Stimulated activated CD4-positive, alpha-beta T cell treated with anti-CD3 and anti-CD28 coated beads, Interleukin-4, amount 100 ng/mL, for 1 hour (primary cell): ENCODE measurements at places on chromosomes 7 and 10.

DNA sequence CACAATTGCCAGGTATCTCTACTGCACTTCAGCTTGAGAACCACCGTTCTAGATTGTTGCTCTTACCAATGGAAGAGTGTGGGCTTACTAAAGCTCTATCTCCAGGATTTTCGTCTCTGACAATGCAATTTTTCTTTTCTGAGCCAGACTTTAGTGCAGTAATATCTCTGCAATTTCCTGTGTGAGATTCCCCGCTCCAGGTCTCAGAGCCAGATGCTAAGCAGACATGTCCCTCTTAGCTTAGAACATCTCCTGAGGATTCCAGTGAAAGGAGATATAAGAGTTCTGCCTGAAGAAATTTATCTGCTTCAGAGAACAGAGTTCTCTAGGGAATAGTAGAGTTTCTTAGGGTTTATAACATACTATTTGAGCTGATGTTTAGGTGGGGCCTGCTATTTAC lies 82.0 kb downstream of the SND1 start:
- DNase-seq = no peak

- no peak for DNase-seq
Measured at GRCh38 chr7:14938181-14938580, 35.6 kb upstream of the DGKB start.

DNA sequence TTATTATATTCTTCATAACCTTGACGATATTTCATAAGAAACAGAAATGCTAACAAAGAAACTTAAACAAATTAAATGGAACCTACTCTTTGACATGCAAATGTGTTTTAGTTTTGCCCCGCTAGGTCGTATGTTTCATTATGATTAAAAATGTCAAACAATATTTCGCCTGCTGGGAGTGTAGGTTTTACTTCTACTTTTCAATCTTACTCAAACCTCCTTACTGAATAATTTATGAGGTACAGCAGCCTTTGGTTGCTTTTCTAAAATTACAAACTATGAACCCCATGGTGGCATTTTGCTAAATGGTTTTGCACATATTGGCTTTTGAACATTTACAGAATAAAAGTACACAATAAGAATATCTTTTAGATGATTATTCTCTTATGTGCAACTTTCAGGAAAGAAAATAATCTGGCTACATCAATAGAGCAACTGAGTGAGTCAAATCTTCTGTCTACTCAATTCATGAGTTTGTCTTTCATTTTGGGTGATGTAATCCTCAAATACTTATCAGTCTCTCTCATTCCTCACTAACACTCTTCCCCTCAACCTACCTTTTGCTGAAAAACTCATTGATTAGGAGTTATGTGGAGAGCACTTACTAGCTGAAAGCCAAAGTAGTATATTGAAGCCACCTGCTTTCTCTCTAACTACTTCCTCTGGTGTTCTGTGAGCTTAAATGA lies 1226.4 kb downstream of the XPNPEP1 start:
- DNase-seq = no peak

DNA sequence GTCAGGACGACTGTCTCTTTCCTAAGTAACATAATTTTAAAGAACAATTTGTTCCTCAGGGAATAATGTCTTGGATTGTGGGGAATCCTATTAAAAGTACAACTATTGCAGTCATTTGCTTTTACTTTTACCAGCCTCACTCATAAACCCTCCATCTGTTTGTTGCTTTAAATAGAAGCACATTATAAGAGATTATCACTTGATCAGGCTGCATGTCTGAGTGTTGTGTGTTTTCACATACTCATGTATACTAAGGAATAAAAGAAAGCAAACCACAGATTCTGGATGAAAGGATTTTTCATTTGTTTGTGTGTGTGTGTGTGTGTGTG lies 1077.8 kb downstream of the KCNMA1 start:
- no peak for DNase-seq

GRCh38 chr10:17737027-17737965 lies 14.7 kb upstream of the TMEM236 start:
- no peak for DNase-seq

DNA sequence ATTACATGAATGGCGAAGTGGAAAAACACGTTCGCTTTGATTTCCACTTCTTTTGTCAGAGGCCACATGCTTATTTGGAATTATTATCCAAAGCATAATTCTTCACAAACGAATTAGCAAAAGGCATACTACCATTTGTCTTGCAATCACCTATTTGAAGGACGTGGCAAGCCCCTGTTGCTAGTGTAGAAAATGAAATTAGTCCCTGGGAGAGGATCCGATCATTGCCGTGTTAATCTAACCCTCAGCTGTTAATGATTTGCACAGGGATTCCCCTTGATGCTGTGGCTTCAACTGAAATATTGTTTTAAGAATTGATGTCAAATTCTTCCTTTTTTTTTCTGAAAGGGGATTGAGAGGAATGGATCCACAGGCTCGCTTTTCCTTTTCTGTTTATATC lies 4.6 kb downstream of the AGMO start:
- no peak for DNase-seq

DNA sequence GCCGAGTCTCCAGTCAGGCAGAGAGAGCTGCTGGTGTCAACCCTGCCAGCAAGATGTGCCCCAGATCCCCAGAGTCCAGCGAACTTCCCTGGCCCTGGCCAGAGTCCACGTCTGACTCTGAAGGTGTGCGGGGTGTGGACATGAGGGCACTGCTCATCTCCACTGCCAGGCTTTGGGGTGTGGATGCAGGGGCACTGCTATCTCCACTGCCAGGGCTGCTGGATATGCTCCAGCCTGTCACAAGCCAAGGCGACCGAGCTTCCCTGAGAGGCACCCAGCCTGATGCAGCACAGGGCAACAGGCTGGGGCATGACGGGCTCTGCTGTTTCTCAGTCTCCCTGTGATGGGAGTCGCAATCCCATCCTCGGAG lies 596.8 kb downstream of the PTPRN2 start:
- DNase-seq = no peak

- DNase-seq = no peak
Measured at GRCh38 chr10:118585234-118585633, 10.2 kb downstream of the PRLHR start.

- DNase-seq = no peak
Measured at GRCh38 chr7:22867003-22867402, 44.4 kb upstream of the TOMM7 start.

- DNase-seq = no peak
Measured at GRCh38 chr10:48681740-48682139, 2.9 kb upstream of the WDFY4 start.

- no peak for DNase-seq
Measured at GRCh38 chr10:5538892-5539651, 14.3 kb downstream of the CALML3 start.

DNA sequence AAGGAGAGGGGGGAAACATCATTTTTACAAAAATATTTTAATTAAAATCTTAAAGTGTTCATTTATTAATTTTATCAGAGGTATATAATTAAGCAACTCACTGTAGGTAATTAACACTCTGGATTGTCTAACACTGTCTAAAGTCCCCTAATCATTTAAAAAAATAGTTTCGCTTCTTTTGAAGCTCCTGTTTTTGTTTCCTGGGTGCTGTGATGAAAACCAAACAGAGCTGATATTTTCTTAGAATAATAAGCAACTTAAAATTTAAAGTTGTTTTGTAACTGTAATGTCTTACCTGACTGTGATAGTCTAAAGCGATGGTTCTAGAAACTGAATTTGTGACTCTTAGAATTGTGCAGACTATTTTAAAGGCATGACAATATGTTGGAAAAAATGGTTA lies 961.0 kb downstream of the GATA3 start:
- DNase-seq = no peak

DNA sequence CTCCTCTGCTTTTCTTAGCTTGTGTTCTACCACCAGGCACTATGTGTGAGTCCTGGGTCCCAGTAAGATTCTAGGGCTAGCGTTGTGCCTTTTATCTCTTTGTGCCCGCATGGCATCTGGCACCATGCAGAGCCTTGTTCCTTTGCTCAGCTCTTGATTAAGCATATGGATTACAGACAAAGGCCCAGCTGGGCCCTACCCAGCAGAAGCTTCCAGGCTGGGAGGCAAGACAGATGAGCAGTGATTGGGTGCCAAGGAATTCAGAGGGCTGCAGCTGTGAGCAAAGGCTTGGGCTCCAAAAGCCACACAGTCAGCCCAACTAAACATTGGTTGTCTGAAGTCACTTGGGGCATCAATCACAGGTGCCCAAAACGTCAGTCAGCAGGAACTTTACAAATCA lies 2.0 kb downstream of the ACSM6 start:
- no peak for DNase-seq

- DNase-seq = no peak
Measured at GRCh38 chr7:24917510-24918239, 62.3 kb downstream of the OSBPL3 start.

GRCh38 chr7:17185690-17186070 lies 112.8 kb upstream of the AHR start:
- no peak for DNase-seq

GRCh38 chr10:127563718-127564553 lies 14.8 kb downstream of the NPS start:
- DNase-seq = peak; percentile 26

GRCh38 chr7:19351341-19352304 lies 206.4 kb upstream of the FERD3L start:
- no peak for DNase-seq

GRCh38 chr7:155449008-155449868 lies 8.7 kb upstream of the EN2 start:
- no peak for DNase-seq

GRCh38 chr7:28316489-28316888 lies 95.8 kb upstream of the CREB5 start:
- no peak for DNase-seq

- DNase-seq = no peak
Measured at GRCh38 chr7:151504715-151505326, 14.9 kb downstream of the RHEB start.

DNA sequence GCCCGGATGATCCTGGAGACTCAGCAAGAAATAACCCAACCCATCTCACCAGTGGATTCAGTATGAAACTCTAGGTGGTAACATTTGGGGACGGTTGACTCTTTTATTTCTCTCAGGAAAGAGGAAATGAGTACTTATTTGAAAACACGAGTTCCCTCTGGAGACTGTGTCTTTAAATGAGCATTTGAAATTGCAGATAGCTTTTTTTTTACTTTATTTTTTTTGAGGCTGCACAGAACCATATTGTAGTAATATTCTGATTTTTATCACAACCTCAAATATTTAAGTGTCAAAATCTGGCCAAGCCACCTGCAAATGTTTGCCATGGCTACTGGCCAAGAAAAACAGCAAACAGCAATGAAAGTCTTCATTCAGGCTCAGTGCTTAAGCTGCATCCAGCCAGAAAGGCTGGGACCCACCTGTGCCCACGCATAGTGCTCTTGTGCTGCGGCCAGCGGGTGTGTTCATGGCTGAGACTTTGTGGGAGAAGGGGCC lies 160.8 kb downstream of the CREB5 start:
- no peak for DNase-seq

DNA sequence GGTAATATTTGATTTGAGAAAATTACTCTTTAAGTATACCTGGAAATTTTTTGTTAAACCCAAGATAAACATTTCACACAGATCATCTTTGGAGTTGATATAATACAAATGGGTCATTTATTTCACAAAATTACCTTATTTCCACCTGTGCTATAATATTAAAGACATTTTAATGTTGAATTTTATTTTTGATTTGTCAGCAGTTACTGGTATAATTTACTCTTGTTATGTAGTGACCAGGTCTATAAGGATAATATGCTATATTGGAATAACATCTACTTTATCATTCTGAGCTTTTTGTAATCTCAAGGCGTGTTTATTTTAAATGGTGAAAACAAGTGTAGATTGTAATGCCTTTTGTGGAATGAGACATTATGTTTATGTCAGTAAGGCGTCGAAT lies 26.6 kb downstream of the PRKAR2B start:
- DNase-seq = no peak

GRCh38 chr10:72759584-72759983 lies 67.6 kb downstream of the MCU start:
- DNase-seq = no peak

- DNase-seq = no peak
Measured at GRCh38 chr7:134351424-134351823, 34.7 kb upstream of the SLC35B4 start.

GRCh38 chr7:149801002-149801566 lies 27.7 kb upstream of the ZNF467 start:
- no peak for DNase-seq

DNA sequence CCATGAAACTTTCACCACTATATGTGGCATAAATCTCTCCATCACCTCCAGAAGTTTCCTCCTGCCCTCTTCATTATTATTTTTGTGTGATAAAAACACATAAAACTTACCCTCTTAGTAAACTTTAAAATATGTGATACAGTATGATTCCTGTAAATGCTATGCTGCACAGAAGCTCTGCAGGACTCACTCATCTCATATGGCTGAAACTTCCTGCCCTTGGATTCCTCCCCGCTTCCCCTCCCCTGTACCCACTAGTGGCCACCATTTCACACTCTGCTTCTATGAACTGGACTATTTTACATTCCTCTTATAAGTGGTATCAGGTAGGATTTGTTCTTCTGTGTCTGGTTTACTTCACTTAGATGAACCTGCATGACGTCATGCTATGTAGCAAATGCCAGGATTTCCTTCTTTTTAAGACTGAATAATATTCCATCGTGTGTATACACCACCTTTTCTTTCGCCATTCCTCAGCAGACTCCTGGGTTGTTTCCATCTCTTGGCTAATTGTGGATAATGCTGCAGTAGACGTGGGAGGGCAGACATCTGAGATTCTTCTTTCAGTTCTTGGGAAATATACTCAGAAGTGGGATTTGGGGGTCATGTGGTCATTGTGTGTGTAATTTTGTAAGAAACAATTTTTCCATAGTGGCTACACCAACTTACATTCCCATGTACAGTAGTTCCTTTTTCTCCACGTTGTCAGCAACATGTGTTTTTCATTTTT lies 335.2 kb downstream of the SDK1 start:
- DNase-seq = no peak

GRCh38 chr10:62230344-62231121 lies 38.1 kb downstream of the RTKN2 start:
- no peak for DNase-seq

DNA sequence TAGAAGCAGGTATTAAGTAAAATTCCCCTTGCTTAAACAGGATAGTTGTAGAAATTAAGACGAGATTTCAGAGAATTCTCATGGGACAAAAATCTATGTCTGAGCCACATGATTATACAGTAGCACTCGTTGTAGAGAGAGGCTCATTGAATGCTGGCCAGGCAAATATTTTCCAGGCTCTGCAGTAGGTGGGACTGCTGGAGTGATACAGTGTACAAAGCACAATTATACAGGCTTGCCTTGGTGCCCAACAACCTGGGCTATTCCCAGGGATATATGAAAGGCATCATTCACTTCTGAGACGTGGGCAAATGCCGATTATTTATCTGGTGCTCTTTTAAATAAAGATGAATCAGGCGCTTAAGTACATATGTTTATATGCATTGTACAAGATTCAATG lies 380.6 kb downstream of the PHTF2 start:
- DNase-seq = no peak
